ENCODE measurements at places on chromosomes 3 and 15.

DNA sequence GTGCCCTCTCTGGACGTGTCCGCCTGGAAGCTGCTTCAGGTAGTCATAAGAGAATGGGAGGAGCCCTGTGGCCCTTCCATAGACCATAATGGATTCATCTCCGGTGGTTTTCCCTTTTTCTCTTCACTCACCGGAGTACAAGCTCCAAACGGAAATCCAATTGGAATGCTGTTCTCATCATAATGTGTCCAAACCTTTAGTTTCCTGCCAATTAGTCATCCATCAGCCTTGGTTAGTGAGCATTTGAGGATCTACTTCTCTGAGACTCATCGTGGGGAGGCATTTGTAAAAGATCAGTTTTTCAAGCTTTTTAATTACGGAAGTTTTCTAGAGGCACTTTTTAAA is 34.9 kb downstream of the ABHD2 start:
- no peak for DNase-seq

GRCh38 chr15:50137893-50138292 is 18.9 kb upstream of the ATP8B4 start:
- no peak for DNase-seq

DNA sequence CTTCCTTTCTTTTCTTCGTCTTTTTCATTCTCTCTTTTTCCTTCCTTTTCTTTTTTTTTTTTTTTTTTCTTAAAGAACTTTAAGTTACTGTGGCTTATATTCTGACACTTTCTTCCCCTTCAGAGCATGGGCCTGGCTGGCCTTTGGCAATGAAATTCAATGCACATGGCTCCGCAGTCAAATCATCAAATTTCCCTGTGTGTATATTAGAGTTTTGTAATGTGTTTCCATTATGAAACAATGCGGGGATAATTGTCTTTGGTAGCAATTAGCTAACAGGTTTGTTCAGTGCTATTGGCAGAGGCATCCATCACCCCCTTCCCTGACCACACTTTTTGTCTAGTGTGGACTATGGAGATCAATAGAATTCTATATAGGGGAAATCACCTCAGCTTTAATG is 80.5 kb downstream of the CDIN1 start:
- no peak for DNase-seq

DNA sequence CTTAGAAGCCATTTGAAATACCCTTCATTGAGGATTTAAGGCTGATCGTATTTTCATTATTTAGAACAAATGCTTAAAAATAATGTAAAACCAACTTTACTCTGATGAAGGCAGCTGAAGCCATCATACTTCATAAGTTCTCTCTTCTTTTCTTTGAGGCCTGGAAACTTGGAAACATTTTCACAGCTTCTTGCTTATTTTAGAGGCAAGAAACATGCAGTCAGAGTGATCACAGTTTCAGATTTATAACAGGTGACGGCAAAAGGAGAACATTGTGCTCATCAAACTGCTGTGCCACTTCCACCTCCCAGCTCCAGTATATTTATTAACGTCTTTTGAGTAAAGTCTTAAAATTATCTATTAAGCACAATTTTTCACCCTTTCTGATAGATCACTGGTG is 376.1 kb downstream of the PTPRG start:
- no peak for DNase-seq

DNA sequence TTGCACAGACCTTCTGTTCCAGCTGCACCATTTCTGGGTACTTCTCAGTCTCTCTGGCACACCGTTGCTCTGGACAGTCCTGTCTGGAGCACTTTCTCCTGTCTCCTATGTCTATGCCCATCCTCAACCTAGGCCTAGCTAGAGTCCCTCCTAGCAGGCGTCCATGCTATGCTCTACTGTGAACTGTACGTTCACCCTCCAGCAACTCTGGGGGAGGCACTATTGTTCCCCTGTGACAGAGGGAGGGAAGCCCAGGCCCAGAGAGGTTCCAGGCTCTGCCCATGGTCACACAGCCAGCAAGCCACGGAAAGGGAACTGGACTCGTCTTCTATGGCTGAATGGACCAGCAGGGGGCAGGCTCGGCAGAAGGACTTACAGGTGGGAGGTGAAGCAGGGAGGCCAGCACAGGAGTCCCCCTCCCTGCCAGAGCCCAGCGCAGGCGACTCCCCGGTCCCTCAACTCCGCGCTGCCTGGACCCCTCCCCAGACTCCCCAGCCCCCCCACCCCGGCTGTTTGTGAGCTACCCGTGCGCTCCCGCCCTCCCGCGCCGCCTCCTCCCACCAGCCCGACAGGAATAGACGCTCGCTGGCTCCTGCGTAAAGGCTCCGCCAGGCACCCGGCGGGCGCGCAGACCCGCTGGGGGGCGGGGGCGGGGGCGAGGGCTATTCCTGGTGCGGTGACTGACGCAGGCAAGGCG is 1.7 kb upstream of the LINGO1 start:
- DNase-seq: peak; percentile 37

- no peak for DNase-seq
Observed at GRCh38 chr3:13420831-13421765, 976 bp upstream of the NUP210 start.

GRCh38 chr15:28967066-28967465 is 81.3 kb downstream of the APBA2 start:
- no peak for DNase-seq

DNA sequence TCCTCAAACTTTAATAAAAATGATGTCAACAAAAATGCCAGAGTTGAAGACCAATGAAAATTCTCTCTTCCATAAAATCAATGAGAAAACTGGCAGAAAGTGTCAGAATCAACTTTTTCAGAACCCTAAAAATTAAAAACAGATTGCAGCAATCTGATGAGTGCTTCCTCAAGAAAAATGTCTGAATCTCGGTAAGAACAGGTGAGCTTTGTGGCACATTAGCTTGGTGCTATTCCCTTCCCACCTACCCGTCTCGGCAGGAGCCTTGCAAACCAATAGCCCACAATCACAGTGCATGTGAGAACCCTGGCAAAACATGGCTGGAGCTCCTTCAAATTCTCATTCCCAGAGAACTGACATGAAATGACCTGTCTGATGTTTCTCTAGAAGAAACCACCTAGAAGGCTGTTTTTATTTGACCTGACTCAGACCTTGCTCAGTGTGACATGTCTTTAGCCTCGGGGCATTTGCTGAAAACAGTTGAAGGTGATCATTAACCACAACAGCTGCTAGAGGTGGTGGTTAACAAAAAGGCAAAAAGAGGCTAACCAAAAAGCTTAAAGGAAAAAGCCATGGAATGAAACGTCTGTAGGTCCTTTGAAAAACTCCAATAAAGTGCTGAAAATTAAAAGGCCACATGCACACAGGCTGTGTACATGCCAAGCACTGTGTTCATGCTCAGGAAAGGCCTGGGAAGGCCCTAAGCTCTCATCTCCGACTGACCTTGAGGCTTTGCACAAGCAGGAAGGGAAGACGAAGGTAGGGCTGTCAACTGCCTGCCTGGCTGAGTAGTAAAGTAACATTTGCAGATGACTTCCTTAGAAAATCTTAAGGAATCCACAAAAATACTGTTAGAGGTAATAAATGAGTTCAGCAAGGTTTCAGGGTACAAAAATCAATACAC is 253.0 kb upstream of the NSMCE3 start:
- no peak for DNase-seq

DNA sequence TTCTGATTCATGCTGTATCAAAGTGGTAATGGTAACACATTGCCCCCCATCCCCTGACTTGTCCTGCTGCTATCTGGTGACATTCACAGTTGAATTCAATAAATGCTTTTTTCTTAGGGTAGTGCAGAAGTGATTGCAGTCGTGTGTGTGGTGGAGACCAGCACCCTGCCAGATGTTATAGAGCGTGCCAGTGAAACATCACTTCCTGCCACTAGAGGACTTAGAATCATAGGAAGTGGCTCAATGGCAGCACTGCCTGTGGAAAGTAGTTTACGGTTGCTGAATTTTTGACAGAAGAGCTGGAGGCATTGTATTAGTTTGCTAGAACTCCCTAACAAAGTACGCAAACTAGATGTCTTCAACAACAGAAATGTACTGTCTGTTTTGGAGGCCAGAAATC is 37.4 kb upstream of the P2RY12 start:
- DNase-seq: no peak

GRCh38 chr3:22399566-22399965 is 648.6 kb upstream of the ZNF385D start:
- no peak for DNase-seq

GRCh38 chr3:148202386-148202785 is 495.3 kb upstream of the AGTR1 start:
- DNase-seq: no peak

DNA sequence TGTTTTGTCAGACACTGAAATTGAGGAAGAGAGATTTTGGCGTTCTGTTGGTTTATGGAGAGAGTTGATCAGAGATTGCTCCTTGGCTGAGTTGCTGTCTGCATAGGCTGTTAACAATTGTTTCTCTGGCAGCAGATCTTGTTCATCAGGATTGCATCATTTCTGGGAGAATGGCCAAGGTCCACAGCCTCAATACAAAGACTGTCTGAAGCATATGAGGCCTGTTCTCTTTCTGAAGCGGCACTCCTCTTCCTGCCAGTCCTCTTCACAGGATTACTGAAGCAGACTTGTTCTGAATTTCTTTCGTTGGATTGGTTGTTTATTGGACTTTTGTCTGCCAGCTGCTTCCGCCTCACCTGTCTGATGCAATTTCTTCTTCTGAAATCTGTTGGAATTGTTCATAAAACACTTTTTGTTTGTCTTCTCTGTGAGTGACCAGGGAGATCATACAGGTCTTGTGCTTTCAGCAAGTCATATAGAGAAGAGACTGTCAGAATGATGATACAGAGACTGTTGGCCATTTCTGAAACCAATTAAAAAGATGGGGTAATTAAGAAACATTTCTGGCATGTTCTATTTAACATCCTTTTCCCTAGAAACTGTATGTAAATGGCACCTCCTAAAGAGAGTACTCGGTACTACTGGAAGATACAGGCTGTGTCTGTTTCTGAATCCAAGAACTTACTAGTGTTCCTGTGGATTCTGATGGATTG is 25.5 kb downstream of the SETD5 start:
- peak; percentile 38 for DNase-seq

GRCh38 chr3:177551431-177551836 is 354.2 kb upstream of the TBL1XR1 start:
- DNase-seq: no peak

GRCh38 chr3:128784843-128785242 is 58.9 kb downstream of the RAB7A start:
- DNase-seq: no peak

DNA sequence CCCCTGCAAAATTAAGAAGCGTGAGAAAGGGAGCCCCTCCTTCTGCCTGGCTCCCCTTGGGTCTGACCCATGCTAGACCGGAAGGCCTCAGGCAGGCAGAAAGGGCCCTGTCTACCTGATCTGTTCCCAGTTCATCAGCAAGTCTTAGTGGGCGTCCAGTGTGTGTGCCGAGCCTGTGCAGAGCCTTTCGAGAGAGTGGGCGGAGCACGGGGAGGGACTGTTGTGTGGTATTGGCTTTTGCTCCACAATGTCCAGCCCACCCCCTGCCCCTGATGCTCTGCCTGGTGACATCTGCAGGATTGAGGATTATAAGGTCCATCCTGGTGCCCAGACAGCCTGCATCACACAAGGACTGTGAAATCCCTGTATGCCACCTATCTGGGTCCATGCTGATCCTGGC is 82.9 kb downstream of the CHDH start:
- no peak for DNase-seq

GRCh38 chr3:54188176-54188791 is 65.9 kb downstream of the CACNA2D3 start:
- DNase-seq: peak; percentile 30

- DNase-seq: no peak
Observed at GRCh38 chr3:191688756-191689433, 227.9 kb downstream of the PYDC2 start.

DNA sequence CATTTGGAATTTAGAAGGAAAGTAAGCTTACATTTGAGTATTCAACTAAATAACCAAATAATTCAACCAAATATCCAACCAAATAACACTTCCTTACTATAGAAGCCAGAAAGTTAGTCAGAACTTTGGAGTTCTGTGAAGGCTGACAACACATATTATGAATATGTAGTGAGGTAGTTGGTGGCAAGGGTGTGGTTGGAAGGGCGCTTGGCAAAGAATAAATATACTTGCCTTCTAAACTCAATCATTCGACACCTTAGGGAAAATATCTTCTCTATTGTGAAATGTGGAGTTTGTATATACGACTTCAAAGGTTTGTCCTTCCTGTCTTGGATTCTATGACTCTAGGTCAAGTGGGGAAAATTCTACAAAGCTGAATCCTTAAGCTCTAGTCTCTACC is 111.7 kb upstream of the OSTN start:
- no peak for DNase-seq

DNA sequence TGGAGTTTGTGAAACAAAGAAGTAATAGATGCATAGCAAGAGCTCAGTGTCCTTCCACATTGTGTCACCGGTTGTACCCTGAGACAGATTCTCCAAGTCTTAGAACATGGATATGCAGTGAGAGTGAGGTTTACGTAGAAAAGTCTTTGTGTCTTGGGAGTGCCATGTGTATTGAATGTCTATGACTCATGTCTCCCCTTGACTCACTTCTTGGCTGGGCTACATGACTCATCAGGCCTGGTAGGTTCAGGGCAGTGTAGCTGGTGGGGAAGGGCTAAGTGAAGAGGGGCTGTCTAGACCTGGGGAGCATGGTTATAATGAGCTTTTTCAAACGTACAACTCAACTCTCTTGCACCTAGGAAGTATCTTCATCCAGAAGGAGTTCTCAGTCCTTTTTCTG is 167.4 kb downstream of the GAP43 start:
- no peak for DNase-seq

GRCh38 chr15:67783303-67783702 is 42.0 kb upstream of the SKOR1 start:
- no peak for DNase-seq

DNA sequence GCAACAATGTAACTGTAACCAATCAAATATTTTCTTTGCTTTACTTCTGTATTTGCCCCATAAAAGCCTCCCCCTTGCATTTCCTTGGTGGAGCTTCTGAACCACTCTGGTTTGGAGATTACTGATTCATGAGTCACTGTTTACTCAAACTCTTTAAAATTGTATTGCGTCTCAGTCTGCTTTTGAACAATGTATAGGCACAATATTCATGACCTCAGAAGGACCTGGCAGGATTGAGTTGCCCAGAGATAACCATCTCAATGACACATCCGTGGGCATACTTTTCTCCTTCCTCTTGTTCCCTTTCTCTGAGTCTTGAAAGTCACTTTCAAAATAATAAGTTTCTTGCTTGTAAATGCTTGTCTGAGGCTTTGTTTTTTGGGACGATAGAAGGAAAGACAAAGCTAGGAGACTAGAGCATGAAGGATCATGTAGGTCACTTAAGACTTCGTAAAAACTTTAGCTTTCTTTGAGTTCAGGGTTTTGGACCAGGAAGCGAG is 57.1 kb upstream of the POU1F1 start:
- DNase-seq: no peak

GRCh38 chr3:183634707-183635106 is 716 bp upstream of the KLHL24 start:
- DNase-seq: no peak

GRCh38 chr3:157103280-157103679 is 56.7 kb downstream of the CCNL1 start:
- no peak for DNase-seq

DNA sequence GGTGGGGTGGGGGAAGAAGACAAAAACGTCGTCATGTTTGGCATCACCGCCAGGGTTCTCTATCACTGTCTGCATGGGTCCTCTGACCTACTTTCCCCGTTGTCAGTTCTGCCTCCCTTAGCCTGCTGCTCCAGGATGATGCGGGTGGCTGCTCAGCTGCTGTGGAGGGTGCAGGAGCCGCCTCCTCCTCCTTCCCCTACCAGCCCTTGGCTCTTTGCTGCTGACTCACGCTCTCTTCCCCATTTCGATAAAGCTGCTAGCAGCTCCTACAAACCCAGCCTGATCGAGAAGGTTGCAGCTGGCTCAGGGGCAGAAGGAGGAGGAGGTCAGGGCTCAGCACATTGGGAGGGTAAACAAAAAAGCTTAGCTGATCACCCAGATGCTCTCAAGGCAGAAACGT is 49.5 kb upstream of the SEC13 start:
- DNase-seq: no peak
